Activated naive CD8-positive, alpha-beta T cell treated with anti-CD3 and anti-CD28 coated beads, Interleukin-2, amount 50 U/mL, for 24 hours (primary cell): ENCODE measurements at places on chromosomes 1 and 21.
A peak's percentile ranks its signal among the peaks of the same experiment; 100 is the strongest.

DNA sequence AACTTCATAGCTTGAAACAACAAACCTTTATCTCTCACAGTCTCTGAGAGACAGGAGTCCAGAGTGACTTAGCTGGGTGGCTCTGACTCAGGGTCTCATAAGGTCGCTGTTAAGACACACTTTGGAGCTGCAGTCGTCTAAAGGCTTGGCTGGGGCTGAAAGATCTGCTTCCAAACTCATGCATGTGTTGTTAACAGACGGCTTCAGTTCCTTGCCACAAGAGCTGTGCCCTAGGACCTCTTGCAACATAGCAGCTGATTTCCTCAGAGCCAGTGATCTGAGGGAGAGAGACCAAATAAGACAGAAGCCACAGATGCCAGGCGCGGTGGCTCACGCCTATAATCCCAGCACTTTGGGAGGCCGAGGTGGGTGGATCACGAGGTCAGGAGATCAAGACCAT is 176.8 kb downstream of the DISC1 start:
- no peak for DNase-seq

- no peak for DNase-seq
Measured at GRCh38 chr1:161096530-161096929, 1.6 kb upstream of the KLHDC9 start.

- no peak for DNase-seq
Measured at GRCh38 chr1:64487061-64487460, 17.1 kb downstream of the CACHD1 start.

- DNase-seq = no peak
Measured at GRCh38 chr1:228955691-228956090, 220.4 kb downstream of the RHOU start.

- no peak for DNase-seq
Measured at GRCh38 chr1:100995198-100995988, 30.2 kb downstream of the DPH5 start.

DNA sequence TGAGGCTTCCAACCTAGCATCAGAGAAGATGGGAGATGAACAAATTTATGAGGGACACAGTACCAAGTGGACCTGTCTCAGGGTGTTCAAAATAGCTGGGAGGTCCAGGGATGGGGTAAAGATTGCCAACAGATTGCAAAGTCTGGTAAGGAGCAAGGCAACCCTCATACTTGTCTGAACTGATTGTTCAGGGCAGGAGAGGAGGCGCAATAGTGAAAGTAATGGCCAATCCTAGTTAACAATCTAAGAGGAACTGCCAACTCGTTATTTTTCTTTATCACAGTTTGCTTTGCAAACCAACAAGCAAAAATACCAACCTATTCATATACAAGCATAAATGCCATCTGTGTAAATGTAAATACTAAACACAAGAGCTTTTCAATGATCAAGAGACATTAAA is 78.4 kb upstream of the S1PR1 start:
- no peak for DNase-seq

GRCh38 chr1:172756024-172756423 is 97.1 kb downstream of the FASLG start:
- no peak for DNase-seq

DNA sequence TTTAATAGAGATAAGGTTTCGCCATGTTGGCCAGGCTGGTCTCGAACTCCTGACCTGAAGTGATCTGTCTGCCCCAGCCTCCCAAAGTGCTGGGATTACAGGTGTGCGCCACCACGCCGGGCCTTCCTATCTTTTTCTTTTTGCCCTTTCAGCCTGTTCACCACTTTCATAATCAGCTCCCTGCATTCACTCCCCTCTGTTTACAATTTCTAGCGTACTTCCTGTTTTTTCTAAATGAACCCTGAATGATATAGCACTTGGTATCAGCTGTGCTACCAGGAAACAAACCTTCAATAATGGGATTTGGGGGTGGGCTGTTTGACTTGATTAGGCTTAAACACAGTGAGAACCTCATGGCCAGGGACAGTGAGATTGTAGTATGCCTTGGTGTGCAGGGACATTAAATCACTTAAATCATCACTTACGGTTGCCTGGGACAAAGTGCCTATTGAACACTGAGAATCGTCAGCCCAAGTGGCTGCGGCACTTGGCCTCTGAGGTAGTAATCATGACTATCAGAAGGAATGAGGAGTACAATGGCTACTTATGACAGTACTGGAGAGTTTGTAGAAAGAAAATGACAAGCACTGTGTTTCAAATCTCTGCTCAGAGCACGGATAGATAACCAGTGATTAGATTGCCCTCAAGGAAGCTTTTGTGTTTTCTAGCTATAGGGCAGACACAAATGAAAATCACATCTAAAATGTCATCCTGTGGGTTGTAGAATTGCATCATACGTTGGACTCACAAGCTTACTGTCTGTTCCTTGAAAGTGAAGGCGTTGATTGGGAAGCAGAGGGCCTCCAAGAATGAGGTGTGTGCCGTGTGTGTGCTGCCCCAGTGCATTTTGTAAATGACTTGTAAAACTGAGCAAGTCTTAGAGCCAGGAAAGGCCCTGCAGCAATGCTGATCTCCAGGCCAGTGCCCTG is 661.8 kb downstream of the MATN1 start:
- no peak for DNase-seq

GRCh38 chr1:4526747-4527146 is 127.7 kb upstream of the AJAP1 start:
- DNase-seq = no peak

DNA sequence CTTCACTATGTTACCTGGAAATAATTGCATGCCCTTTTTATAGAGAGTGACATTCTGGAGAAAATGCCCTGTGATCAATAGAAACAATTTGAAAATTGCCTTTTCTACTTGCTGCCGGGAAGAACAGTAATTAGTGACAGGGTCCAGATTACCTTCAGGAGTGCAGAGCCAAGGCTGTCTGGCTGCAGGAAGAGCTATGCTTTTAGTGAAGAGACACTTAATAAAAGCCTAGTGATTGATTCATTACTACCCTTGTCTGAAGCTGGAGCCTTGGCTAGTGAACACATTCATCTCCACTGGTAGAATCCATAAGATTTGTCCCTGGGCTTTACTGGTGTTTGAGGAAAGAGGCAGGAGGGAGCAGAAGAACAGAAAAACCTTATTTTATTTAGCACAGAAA is 12.9 kb upstream of the DNASE2B start:
- DNase-seq = no peak

GRCh38 chr1:244603498-244603897 is 49.4 kb upstream of the DESI2 start:
- no peak for DNase-seq

DNA sequence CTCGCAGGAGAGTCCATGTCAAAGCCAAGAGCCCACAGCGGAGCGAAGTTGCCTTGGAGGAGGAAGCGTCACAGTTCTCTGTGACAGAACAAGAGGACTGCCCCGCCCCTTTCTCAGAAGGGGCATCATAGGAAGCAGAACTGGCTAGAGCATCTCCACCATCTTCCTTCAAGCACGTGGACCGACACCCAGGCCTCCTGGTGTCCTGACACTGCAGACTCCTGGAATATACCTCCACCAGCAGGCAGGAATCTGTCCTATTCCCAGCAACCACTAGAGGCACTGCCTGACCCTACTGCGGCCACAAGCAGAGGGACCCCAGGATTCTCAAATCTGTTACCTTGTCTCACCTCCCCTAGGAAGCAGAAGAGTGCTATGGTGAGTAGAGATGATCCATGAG is 37.8 kb downstream of the GPA33 start:
- DNase-seq = no peak

DNA sequence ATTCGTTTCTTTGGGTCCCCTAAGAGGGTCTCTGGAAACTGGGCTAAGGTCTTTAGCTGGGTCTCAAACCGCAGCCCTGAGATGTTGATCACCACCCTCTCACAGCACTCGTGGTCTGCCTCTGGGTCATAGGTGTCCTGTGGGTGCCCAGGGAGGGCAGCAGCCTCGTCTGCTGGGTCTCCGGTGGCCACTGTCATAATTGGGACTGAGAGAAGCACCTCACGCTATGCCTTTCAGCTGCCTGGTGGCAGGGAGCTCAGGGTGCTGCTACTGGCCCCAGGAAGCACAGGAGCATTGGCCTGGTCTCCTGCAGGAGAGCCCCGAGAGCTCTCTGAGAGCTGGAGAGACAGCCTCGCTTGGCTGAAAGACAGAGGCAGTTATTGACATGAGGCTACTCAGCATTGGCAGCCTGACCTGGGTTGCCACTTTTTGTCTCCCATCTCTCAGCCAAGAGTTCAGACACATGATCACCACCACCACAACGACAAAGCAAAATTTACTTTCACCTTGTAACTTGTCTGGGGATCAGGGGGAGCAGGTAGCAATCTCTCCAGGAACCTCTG is 1.5 kb downstream of the KCNA2 start:
- no peak for DNase-seq

DNA sequence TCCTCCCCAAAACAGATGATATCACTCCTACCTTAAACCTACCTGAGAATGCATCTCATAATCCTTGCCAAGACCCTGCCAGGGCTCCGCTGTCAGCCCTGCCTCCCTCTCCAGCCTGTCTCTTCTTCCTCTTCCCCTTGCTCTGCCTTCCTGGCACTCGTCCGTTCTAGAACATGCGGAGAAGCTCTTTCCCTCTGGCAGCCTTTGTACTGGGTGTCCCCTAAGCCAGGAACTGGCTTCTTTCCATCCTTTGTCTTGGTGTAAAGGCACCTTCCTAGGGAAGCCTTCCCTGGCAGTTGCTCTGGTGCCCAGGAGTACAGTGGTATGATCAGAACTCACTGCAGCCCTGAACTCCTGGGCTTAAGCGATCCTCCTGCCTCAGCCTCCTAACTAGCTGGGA is 36.1 kb downstream of the CTNNBIP1 start:
- no peak for DNase-seq

GRCh38 chr1:22619252-22619651 is 17.2 kb upstream of the C1QA start:
- no peak for DNase-seq

DNA sequence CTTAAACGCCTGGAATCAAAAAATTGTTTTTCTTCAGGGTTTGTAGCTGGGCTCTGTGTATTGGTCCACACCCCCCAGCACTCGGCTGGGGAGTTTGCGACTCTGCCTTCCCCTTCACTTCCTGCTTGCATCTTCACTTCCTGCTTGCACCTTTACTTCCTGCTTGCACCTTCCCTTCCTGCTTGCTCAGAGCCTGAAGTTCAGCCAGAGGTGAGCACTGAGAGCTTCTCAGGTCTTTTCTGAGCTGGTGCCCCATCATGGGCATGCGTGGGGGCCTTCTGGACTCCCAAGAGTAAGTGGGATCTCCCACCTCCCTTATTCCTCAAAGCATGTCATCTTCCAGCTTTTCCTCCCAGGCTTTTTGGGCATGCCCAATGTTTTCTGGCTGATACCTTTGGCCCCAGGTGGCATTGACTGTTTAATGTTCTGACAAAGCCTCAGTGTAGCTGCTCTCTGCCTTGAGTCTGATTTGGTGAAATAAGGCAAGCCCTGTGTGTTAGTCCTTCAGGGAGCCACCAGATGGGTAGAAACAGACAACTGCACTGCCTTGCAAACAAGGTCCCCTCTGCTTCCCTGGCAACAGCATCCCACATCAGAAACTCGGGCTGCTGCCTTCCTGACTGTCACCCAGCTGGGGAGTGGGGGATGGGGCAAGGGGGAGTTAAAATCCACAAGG is 3.5 kb downstream of the KRTAP10-2 start:
- peak; percentile 18 for DNase-seq

DNA sequence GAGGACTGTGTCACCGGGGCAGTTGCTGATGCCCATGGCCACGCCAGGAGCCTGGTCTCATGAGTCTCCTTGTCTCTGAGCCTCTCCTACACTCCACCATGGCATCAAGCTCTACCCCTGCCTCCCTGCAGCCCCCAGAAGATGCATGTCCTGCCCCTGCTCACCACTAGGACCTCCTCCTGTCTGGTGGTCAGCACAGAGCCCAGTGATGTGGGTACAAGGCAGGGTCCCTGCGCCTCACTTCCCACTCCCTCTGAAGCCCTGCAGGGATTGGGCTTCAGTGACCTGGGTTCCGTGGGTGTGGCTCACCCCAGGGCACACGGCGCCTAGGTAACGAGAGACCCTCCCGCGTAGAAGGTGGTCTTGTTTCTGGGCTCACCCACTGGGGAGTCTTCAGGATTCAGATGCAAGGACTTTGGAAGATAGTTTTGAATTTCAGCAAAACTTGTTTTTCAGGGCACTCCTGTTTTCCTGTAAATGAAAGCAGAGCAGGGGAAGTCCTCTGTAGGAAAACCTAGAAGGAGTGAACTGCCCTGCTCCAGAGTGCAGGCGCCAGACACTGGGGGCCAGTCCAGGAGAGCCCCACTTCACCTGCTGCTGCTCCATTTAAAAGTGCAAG is 2.8 kb downstream of the COL18A1 start:
- DNase-seq = no peak

DNA sequence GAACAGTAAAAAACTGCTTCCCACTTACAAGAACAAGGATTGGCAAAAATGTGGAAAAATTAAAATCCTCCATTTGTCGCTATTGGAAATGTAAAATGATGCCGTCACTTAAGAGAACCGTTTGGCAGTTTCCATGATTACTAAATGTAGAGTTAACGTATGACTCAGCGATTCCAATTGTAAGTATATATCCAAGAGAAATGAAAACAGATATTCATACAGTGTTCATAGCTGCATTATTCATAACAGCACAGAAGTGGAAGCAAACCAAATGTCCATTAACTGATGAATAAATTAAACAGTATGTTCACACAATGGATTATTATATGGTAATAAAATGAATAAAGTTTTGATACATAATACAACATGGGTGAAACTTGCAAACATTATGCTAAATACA is 971.0 kb downstream of the AMY1C start:
- DNase-seq = no peak

- DNase-seq = no peak
Measured at GRCh38 chr1:39646232-39647081, 7.0 kb upstream of the HEYL start.

GRCh38 chr1:77303387-77303786 is 21.6 kb downstream of the AK5 start:
- DNase-seq = no peak

- DNase-seq = peak; percentile 65
Measured at GRCh38 chr1:36322786-36323635, 434 bp downstream of the EVA1B start.

DNA sequence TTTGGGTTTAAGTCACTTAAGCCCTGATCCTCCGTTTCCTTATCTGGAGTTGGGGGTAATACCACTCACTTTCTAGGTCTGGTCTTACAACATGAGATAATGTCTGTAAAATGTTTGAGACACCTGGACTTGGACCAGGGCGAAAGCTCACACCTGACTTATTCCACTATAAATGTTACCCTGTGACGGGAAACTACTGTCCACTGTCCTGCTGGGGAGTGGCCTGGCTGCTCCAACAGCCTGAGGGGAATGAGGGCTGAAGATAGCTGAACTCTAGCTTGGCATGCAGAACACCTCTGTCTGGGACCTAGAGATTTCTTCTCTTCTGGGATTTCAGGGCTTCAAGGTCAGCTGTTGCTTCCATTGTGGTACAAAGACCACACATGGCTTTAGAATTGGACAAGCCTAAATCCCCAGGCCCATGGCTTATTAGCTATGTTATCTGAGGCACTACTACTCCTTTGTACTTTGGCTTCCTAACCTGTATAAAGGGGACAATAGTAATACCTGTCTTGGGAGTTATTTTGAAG is 9.5 kb upstream of the A3GALT2 start:
- DNase-seq = no peak

- no peak for DNase-seq
Measured at GRCh38 chr1:73998348-73998959, 199.5 kb downstream of the LRRIQ3 start.

GRCh38 chr1:208533746-208534598 is 289.8 kb upstream of the PLXNA2 start:
- no peak for DNase-seq
